Ovary (tissue), 10 donors: ENCODE measurements at places on chromosomes 11 and 22.

GRCh38 chr11:14386895-14387480 lies 28.0 kb upstream of the RRAS2 start:
- no peak overlapping the region for H3K27ac ChIP-seq
- no peak overlapping the region for H3K4me3 ChIP-seq
- H3K36me3 ChIP-seq = no peaks in the 10 kb centered on the region
- peak; percentile 25 for DNase-seq
- no peaks in the 10 kb centered on the region for H3K27me3 ChIP-seq

DNA sequence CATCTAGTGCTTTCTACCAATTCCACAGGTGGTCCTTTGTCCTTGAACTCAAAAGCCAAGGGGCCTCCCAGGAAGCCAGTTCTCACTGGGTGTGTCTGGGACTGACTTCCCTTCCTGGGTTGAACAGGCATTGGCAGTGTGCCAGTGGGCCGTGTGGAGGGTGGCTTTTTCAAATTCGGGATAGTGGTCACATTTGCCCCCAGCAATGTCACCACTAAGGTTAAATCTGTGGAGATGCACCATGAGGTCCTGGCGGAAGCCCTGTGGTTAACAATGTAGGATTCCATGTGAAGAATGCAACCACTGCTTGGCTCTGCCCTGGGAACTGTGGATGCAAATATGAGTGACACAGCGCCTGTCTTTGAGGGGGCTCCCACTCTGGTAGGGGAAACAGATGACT lies 53.2 kb upstream of the MTNR1B start:
- no peaks in the 10 kb centered on the region for H3K36me3 ChIP-seq
- no peak overlapping the region for H3K4me3 ChIP-seq
- no peaks in the 10 kb centered on the region for H3K4me1 ChIP-seq
- H3K27me3 ChIP-seq = no peaks in the 10 kb centered on the region
- DNase-seq = no peak

- H3K36me3 ChIP-seq = no peaks in the 10 kb centered on the region
- no peak for DNase-seq
- H3K4me1 ChIP-seq = peaks cover 8% of the 10 kb centered on the region
- H3K4me3 ChIP-seq = no peak overlapping the region
- H3K27ac ChIP-seq = no peak overlapping the region
- H3K27me3 ChIP-seq = no peaks in the 10 kb centered on the region
Measured at GRCh38 chr11:3890806-3891205, 35.3 kb downstream of the STIM1 start.

- H3K4me1 ChIP-seq = no peaks in the 10 kb centered on the region
- H3K4me3 ChIP-seq = no peak overlapping the region
- H3K27me3 ChIP-seq = no peaks in the 10 kb centered on the region
- H3K27ac ChIP-seq = no peak overlapping the region
- H3K36me3 ChIP-seq = no peaks in the 10 kb centered on the region
Measured at GRCh38 chr11:22304337-22304961, 33.7 kb upstream of the SLC17A6 start.

- no peaks in the 10 kb centered on the region for H3K36me3 ChIP-seq
- H3K27ac ChIP-seq = no peak overlapping the region
- H3K4me1 ChIP-seq = no peaks in the 10 kb centered on the region
- H3K27me3 ChIP-seq = no peaks in the 10 kb centered on the region
- no peak overlapping the region for H3K4me3 ChIP-seq
Measured at GRCh38 chr11:44328138-44328660, 18.3 kb upstream of the ALX4 start.

DNA sequence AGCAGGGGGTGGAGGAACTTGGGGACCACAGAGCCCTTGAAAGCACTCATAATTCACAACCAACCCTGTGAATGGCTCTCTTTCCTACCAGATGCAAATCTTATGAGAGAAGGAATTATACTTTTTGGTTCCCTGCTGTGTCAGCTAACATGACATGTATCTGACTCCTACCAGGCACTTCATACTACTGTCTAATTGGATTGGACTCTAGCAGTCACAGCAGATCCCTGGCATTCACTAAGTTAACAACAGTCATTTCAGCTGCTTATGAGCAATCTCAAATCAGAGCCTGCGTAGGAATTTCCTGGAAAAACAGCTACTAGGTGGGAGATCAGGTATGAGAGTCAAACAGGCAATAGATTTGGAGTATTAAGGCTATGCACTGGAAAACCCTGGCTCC lies 11.1 kb upstream of the ENDOD1 start:
- H3K36me3 ChIP-seq = no peaks in the 10 kb centered on the region
- no peak overlapping the region for H3K4me3 ChIP-seq
- DNase-seq = no peak
- no peaks in the 10 kb centered on the region for H3K27me3 ChIP-seq

GRCh38 chr22:39469681-39470450 lies 13.1 kb downstream of the MGAT3 start:
- H3K27ac ChIP-seq = no peak overlapping the region
- H3K36me3 ChIP-seq = no peaks in the 10 kb centered on the region
- no peak for DNase-seq
- H3K4me1 ChIP-seq = peaks cover 19% of the 10 kb centered on the region
- no peaks in the 10 kb centered on the region for H3K27me3 ChIP-seq

DNA sequence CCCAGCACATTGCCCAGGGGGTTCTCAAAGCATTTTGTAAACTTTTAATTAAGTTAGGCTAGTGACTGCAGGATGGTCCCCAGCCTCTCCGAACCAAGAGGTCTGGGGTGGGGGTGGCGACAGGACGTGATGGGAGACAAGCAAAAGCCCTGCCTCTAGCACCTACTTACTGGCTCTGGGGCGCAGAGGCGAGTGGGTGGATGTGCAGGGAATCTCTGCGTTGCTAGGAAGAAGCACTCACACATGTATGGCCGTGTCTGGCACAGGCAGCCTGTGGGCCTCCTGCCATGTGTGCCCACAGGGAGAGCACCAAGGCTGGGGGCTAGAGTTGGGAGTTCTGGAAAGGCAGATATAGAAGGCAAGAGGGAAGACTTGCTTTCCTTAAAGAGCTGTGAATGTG lies 6.3 kb downstream of the OPCML start:
- no peak for DNase-seq
- no peaks in the 10 kb centered on the region for H3K27me3 ChIP-seq
- H3K4me1 ChIP-seq = no peaks in the 10 kb centered on the region
- no peak overlapping the region for H3K4me3 ChIP-seq
- H3K36me3 ChIP-seq = no peaks in the 10 kb centered on the region
